Left cardiac atrium (tissue), 4 donors: ENCODE measurements at places on chromosomes 6 and 20. TPM values are rescaled to one million over a fixed set of nuclear protein-coding genes. Genes with fewer than 3 reads are reported as not detected.

DNA sequence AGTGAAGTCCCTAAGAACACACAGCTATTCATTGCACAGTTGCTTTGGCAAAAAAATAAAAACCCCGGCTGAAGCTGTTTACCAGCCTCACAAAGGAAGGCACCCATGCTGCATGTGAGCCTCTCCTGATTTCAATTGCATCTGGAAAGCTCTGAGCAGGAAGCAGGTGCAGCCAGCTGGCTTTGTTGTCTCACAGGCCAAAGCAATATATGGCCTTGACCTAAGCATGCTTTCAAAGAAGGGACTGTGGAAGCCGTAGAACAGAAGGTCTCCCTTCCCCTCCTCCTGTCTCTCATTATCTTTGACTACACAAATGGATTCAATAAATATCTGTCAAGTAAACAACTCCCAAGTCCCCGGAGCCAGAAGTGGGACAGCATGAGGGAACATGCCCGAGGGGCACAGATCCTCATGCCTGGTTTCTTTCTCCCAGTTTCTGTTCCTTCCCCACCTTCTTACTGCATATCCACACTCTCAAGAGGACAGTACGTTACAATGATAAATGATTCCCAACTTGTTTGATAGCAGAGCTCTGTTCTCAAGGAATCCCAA, 57.2 kb upstream of the PCSK2 start:
- DNase-seq, result no peak

DNA sequence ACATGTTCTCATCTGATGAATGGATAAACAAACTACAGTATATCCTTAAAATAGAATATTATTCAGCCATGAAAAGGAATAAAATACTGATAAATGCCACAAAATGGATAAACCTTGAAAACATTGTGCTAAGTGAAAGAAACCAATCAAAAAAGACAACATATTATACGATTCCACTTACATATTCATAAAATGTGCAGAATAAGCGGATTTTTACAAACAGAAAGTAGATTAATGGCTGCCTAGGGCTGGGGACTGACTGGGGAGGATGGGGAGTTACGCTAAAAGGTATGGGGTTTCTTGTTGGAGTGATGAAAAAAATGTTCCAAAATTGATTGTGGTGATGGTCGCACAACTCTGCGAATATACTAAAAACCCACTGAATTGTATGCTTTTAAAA, 29.4 kb downstream of the KIZ start:
- no peak for DNase-seq

- DNase-seq, result no peak
These were observed 21.8 kb downstream of the FOXA2 start for GRCh38 chr20:22562620-22563019.

DNA sequence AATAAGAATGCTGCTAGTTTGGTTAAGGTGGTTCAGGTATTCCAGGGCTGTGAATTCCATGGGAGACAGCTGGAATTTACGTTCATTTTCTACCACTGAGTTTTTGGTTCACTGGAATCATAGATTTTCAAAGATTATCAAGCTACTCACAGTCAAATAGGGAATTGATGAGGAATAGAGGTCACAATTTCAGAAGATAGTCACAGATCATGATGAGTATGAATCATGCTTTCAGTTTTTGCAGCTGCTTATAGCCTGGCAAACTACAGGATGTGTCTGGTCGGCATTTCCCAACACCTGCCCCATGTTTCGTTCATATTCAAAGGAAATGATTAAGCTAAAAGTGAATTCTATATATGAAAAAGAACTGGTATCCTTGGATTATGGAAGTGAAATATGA, 58.7 kb downstream of the BCKDHB start:
- DNase-seq, result no peak

RAE1 gene
- total RNA-seq, result 14.3 TPM

PRR18 gene
- total RNA-seq, result 0.26 TPM

SPATS1 gene
- not detected for total RNA-seq

SYNGAP1 gene
- total RNA-seq, result 9.0 TPM

MAPK14 gene
- 38.4 TPM for total RNA-seq

GMPR gene
- 58.8 TPM for total RNA-seq
